ENCODE measurements at places on chromosomes 2 and 18. TPM values are rescaled to one million over a fixed set of nuclear protein-coding genes. Genes with fewer than 3 reads are reported as not detected.

The RPRM gene
- total RNA-seq: not detected

The MYO3B gene
- total RNA-seq: 4.1 TPM

The GULP1 gene
- total RNA-seq: 71.5 TPM

The ANKRD62 gene
- not detected for total RNA-seq

The CAPN14 gene
- total RNA-seq: under 0.01 TPM

The PLEK gene
- total RNA-seq: not detected

The SIGLEC15 gene
- total RNA-seq: not detected

The GALNT5 gene
- 16.5 TPM for total RNA-seq

The CHRND gene
- total RNA-seq: not detected

The SCYGR4 gene
- not detected for total RNA-seq

The KIF5C gene
- under 0.01 TPM for total RNA-seq

The TNFAIP6 gene
- not detected for total RNA-seq

The CPO gene
- not detected for total RNA-seq

The CTIF gene
- 102 TPM for total RNA-seq

The RAB6C gene
- total RNA-seq: 1.2 TPM

The FIGN gene
- 5.1 TPM for total RNA-seq

The IL36G gene
- total RNA-seq: not detected

The GLI2 gene
- total RNA-seq: 0.39 TPM

The L3MBTL4 gene
- total RNA-seq: 2.0 TPM

The KRTCAP3 gene
- 8.2 TPM for total RNA-seq

The CRYGD gene
- total RNA-seq: not detected

The PRKRA gene
- 50.6 TPM for total RNA-seq

The IL1RL1 gene
- not detected for total RNA-seq

The DYNAP gene
- total RNA-seq: not detected

The RSAD2 gene
- not detected for total RNA-seq

The CHRNG gene
- not detected for total RNA-seq

The LIPT1 gene
- 2.4 TPM for total RNA-seq

The ALLC gene
- not detected for total RNA-seq

The FAM124B gene
- total RNA-seq: not detected

The GKN2 gene
- not detected for total RNA-seq

The UGT1A7 gene
- 0.39 TPM for total RNA-seq
